ENCODE measurements at places on chromosomes 11 and 22.

- no peak for DNase-seq
These were observed 1508.9 kb downstream of the BRD1 start for GRCh38 chr22:48318575-48319320.

- no peak for DNase-seq
These were observed 1015.8 kb downstream of the BRD1 start for GRCh38 chr22:48811885-48812284.

- no peak for DNase-seq
These were observed 11.1 kb downstream of the BACE1-AS start for GRCh38 chr11:117302228-117302627.

DNA sequence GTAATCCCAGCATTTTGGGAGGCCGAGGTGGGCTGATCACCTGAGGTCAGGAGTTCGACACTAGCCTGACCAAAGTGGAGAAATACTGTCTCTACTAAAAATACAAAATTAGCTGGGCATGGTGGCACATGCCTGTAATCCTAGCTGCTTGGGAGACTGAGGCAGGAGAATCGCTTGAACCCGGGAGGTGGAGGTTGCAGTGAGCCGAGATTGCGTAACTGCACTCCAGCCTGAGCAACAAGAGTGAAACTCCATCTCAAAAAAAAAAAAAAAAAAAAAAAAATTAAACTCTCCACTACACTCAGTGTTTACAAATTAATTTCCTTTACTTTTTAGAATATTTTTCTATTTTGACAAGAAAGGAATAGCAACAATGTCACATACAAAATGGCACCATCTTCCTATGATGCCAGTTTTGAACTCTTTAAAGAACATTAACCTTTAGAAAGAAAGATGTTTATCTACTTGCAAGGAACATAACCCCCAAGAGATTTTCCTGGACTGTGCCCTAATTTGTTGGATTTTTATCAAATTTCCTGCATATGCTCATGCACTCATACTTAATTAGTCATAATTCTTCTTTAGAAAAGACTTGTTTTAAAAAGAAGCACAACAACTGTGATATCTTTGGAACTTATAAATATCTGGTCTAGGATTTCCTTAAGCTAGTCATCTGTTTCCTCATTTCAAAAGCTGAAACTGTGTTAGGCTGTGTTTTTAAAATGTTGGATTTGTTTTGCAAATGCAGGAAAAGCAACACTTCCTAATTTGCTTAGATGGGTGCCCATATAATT is 22.6 kb upstream of the HIPK3 start:
- no peak for DNase-seq

DNA sequence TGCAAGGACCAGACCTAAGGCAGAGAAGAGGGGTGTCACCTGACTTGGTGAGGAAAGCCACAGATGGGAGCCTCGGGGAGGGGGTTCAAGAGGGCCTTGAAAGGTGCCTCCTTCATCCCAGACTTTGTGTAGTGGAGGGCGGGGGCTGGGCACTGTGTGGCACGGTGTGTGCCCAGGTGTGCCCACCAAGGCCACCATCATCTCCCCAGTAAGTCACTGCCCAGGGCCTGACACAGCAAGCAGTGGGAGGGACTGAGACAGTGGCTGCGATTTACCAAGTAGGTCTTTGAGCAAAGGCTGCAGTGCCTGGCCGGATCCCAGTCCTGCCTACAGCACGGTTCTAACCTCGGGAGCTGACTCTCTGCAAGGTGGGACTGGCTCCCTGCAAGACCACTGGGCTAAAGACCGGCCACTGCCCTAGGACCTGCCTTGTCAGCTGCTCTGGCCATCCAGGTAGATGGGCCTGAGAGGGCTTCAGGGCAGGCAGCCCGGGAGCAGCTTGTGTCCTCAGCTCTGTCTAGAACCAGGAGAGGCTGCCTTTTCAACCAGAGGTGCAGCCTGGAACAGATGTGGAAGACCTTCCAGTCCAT is 1.4 kb downstream of the OSM start:
- DNase-seq, result no peak

GRCh38 chr11:131684111-131685060 is 314.0 kb downstream of the NTM start:
- no peak for DNase-seq

Data from stimulated activated CD4-positive, alpha-beta T cell treated with anti-CD3 and anti-CD28 coated beads, Interleukin-15, amount 100 ng/mL, for 48 hours (primary cell).